ENCODE measurements at places on chromosomes 6 and 20. TPM values are rescaled to one million over a fixed set of nuclear protein-coding genes. Genes with fewer than 3 reads are reported as not detected.

TRIM31 gene
- total RNA-seq = not detected

ADGRB3 gene
- total RNA-seq = not detected

HUS1B gene
- total RNA-seq = 2.3 TPM

HLA-DRB1 gene
- total RNA-seq = 69.9 TPM

HSPA12B gene
- not detected for total RNA-seq

DNA sequence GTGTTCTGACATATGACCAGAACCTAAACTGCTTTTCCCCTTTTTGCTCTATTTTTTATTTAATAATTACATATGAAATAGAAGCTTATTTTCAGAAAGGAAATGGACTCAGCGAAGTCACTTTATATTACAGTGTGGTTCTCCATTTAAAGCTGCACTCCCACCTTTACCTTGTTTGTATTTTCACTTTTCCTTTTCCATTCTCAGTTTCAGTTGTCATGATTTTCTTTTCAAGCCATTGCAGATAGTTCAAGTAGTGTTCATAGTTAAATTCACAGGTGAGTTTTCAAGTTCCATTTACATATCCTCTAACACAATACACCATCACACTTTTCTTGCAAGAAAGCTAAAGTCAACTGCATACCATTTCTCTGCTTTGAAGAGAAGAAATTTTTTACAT is 400.2 kb downstream of the HACE1 start:
- H3K27me3 ChIP-seq = no peaks in the 10 kb centered on the region
- no peak overlapping the region for H3K27ac ChIP-seq
- DNase-seq = no peak

DNA sequence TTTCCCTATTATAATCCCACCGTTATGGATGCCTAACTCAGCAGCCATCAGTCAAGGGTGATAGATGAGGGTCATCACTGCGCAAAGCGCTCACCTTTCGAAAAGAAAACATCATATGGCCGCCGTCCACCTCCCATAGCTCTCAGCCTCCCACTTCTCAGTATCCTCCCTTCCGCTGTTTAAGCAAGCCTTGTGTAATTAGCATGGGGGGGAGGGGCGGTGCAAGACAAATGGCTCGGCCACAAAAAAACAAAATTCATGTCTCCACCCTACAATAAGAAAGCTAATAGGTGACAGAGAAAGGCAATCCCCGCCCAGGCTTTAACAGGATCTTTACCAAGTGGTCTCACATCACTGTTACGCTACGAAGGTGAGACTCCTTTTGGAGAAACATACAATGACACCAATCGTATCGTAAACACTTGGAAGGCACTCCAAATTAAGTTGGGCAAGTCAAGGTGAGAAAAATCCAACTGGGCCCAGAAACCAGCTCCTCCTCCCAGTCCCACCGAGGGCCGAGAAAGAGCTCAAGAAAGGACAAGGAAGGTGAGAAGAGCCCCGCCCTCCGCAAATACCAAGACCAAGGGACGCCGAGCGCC is 645 bp downstream of the DDX39B start:
- H3K27ac ChIP-seq = peak overlapping the region; percentile 87
- peaks cover 40% of the 10 kb centered on the region for H3K36me3 ChIP-seq
- no peaks in the 10 kb centered on the region for H3K27me3 ChIP-seq
